ENCODE measurements at places on chromosomes 12 and 14.

GRCh38 chr14:72643317-72643801, 250.5 kb downstream of the DPF3 start:
- no peak for DNase-seq

DNA sequence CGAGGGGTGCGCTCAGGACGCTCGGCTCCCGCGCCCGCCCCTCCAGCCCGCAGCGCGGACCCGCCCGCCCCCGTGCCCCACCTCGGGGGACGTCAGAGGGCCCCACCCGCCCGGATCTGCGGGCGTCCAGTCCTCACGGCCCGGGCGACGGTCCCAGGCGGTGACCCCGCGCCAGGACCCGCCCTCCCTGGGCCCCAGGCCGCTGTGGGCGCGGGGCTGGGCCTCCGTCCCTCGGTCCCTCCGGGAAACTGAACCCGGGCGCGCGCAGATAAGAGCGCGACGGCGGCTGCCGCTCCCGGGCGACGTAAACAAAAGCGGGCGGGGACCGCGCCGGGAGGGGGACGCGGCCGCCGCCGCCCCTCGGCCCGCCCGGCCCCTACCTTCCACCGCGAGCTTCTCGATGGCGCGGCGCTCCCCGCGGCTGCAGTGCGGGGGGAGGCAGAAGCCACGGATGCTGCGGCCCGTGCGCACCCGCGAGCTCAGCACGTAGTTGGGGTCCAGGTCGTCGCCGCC, 1.1 kb downstream of the CKB start:
- DNase-seq: no peak

DNA sequence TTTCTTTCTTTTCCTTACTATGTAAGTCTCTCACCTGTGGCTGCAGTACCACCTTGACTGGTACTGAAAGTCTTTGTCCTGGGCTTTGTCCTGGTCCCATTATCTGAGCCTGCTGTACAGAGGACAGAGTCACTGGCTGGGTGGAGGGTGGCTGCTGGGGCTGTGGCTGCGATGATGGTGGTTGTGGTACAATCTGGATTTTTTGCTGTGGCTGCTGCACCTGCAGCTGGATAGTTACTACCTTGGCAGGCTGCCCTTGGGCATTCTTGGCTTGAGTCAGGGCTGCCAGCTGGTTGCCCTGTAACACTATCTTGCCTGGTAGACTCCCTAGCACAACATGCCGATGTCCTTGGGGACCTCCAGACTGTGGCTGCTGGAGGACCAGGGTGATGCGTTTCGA, 27.0 kb downstream of the CHD8 start:
- no peak for DNase-seq

DNA sequence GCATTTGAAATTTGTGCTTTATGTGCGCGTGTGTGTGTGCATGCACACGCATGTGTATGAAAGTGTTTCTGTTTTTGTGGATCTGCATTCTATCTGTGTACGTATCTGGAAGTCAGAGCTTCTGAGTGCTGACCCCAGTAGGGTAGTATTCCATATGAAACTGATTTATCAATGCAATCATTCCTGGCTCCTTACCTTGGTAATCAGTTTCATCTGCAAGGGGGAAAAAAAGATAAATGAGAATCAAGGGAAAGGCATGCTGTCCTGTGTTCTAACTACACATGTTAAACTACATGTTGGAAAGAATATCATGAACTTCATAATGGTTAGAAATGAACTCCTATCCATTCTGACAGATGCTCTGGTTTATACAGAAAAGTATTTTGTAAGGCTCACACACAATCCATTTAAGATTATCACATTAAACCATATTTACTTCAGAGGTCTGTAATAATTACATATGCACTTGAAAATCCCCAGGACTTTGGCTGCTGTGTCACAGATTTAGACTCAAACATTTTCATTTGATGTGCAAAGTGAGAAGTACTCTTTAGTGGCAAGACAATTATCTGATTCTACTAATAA, 276.1 kb upstream of the LMO3 start:
- no peak for DNase-seq

- no peak for DNase-seq
These were observed 25.4 kb downstream of the AP5M1 start for GRCh38 chr14:57293866-57294837.
